ENCODE measurements at places on chromosomes 7 and 10.

DNA sequence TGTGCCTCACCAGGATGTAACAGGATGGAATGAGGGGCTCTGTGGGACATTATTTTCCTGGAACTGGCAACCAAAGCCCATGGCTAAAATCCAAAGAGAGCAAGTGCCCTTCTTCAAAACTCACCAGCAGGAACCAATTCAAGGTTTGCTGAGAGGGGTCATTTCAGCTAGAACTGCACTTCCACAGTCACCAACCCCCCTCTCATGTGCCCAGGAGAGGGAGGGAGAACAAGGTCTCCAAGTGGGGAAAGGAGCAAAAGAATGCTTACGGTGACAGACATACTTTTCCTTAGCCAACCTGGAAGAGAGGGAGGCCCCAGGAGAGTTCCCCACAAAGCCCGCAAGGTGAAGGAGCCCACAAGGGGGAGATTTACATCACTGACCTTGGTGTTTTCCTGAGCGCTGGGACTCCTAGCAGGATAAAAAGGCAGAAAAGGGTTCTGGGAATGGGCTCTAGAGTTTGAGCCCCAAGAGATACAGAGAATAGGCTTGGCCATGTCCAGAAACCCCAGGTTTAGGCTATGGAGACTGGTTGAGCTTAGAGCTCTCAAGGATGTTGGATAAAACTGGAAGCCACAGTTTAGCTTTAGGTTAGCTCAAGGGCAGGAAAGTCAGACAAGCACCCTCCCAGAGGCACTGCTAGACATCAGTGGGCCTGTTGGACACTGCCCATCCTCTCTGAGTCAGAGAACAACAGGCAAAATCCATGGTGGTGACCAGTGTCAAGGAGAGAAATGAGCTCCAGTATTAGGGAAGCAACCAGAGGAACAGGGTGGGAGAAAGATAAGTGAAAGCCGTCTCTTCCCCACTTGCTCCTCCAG lies 63.9 kb upstream of the GHITM start:
- no peak for DNase-seq

- DNase-seq, result no peak
Observed at GRCh38 chr7:45700556-45700955, 126.4 kb downstream of the ADCY1 start.

GRCh38 chr10:76282061-76283025 lies 850.9 kb downstream of the LRMDA start:
- DNase-seq, result no peak

- DNase-seq, result no peak
Observed at GRCh38 chr10:11742779-11743298, 657 bp downstream of the ECHDC3 start.

DNA sequence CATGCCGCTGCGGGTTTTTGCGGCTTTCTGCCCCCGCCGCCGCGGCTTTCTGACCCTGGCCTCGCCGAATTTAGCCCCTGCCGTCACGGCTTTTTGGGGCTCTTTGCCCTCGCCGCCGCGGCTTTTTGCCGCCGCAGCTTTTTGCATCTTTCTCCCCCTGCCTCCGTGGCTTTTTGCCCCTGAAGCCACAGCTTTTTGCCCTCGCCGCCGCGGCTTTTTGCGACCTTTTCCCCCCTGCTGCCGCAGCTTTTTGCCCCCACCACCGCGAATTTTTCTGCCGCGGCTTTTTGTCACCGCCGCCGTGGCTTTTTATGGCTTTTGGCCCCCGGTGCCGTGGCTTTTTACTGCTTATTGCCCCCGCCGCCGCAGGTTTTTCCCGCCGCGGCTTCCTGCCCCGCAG lies 636.5 kb downstream of the ZNF716 start:
- DNase-seq, result no peak

DNA sequence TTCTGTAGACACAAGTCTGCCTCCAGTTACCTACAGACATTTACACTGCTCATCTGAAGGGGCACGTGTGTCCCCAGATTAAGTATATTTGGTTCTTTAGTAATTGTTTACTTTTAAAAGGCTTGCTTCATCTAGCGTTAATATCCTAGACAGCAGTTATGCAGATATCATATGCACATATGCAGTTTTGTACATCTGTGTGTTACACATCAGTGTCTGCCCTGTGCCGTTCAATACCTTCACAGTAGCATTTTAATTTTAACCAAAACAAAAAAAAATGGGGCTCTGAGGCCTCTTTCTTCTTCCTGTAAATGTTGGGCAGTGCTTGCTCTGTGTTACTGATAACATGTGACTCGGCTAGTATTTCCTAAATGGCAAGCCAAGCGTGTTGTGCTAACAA lies 331.4 kb upstream of the MGMT start:
- DNase-seq, result no peak

GRCh38 chr10:62578301-62578700 lies 204.1 kb downstream of the ZNF365 start:
- no peak for DNase-seq

GRCh38 chr10:47361293-47361692 lies 13.1 kb downstream of the RBP3 start:
- peak; percentile 35 for DNase-seq

DNA sequence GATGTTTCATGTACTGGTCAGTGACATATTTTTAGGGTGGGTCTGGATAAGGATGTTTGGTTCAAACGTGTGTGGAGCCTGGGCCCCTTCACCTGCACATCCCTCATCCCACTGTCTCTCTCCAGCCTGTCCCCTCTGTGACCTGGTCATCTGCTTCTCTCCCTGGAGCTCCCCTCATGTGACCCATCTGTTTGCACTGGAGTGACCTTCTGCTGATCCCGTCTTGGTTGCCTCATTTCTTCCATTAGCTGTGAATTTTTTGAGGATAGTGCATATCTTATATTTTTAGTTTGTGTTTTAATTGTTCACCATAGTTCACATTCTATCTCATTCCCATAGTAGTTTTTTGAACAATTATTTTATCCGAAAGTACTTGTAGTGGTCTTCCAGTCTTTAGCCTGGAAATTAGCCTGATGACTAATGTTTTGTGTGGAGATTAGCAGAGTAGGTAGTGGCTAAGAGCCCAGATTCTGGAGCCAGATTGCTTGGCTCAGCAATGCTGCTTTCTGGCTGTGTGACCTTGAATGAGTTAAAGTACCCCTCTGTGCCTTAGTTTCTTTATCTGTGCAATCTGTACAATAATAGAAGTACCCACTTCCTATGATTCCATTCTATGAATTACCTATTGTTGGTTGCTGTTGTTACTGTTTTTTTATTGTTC lies 224.5 kb downstream of the LRMDA start:
- DNase-seq, result no peak

GRCh38 chr7:70714506-70715038 lies 417.4 kb upstream of the GALNT17 start:
- DNase-seq, result no peak

- DNase-seq, result no peak
Observed at GRCh38 chr7:35891004-35891830, 90.4 kb downstream of the SEPTIN7 start.

DNA sequence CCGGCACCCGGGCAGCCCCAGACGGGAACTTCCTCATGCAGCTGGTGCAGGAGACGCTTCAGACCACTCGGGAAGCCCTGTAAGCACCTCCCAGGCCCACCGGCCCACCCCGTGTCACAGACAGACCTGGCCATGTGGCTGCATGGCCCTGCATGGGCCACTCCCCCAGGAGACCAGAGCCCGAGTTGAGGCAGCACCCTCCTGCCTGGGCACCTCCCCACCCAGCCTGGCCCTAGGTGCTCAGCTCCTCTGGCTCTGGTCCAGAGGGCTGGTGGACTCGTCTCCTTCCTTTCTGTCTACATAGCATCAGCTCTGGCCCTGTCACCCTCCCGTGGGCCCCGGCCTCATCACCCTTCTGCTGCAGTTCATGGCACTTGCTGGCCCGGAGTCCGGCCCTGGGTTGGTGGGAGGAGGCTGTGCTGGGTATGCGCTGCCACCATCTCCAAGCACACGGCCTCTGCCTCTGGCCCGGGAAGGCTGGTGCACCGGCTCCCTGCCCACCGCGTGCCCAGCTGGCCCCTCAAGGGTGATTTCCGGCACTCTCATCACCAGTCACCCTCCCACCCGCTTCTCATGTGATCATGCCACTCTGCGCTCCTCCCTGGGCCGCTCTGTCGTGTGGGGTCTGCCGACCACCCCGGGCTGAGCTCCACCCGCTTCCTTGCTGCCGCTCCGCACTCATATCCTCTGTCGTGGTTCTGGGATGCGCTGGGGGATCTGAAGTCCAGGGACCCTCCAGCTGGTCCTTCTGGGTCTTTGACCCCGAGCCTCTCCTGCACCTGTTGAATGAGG lies 53.1 kb upstream of the DPYSL4 start:
- DNase-seq, result no peak

DNA sequence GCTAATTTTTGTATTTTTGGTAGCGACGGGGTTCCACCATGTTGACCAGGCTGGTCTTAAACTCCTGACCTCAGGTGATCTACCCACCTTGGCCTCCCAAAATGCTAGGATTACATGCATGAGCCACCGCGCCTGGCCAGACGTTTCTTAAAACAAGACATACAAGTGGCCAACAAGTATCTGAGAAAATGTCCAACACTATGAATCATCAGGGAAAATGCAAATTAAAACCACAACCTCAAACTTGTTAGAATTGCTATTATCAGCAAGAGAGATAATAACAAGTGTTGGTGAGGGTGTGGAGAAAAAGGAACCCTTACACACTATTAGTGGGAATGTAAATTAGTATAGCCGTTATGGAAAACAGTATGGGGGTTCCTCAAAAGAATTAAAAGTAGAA lies 148.6 kb downstream of the SUGCT start:
- DNase-seq, result no peak

DNA sequence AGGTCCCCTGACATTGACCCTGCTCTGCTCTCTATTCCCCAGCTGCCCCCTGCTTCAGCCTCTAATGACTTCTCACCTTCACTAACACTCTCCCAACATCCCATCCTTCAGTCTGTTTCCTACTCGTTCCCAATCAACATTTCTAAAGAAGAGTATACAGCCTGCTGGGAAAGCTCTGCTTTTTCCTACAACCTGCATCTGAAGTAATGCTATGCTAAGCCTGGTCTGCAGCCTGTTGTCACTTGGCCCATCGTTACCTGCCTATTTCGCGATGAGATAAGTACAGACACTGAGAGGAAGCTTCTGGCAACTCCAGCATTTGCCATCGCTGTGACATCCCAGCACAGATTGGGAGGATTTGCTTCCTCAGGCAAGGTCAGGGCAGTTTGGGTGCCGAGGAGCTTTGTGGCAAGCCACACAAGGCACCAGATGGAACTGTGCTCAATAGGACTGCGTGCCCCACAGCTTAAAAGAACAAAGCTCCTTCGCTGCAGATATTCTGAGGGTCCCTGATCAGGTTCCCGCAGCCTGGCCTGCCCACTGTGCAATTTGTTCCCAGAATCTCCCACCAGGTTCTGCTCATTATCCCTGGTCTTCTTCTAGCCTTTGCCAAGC lies 51.4 kb downstream of the PKD1L1 start:
- no peak for DNase-seq

GRCh38 chr10:44715136-44715535 lies 196.0 kb upstream of the TMEM72 start:
- DNase-seq, result no peak

DNA sequence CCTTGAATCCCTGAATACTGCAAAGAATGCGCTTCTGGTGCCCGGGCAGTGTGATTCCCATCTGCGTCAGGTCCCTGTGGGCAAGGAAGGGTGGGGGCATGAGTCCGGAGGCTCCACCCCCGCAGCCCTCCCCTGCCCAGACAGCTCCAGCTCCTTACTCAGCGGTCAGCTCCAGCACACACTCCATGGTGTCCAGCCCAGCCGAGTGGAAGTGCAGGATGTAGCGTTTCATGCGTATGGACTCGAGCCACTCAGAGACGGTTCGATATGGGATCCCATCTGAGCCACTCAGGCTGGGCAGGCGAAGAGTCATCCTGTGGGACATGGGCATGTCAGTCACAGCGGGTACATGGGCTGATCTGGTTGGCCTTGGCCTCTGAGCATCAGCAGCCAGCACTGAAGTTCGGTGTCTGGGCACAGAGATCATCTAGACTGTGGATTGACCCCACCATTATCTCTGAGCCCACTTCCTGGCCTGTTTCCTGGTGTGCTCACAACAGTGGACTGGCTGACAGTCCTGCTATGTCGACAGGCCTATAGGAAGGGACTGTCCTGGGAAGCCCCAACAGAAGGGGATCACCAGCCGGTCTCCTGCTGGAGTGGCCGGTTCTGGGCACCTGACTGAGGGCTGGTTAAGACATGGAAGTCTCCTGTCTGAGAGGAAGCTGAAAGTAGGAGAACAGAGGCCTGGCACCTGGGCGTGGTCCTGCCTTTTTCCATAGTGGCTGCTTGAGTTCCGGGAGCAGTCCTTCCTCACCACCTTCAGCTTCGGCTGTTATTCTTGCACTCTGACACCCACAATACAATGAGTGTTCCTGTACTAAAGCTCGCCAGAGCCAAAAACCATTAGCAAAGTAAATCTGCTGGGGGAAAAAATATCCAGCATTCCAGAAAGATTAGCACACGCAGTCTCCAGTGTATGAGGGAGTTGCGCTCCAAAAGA lies 10.6 kb downstream of the ZYX start:
- DNase-seq, result no peak

- DNase-seq, result no peak
Observed at GRCh38 chr7:2732959-2733584, 45.1 kb downstream of the AMZ1 start.

DNA sequence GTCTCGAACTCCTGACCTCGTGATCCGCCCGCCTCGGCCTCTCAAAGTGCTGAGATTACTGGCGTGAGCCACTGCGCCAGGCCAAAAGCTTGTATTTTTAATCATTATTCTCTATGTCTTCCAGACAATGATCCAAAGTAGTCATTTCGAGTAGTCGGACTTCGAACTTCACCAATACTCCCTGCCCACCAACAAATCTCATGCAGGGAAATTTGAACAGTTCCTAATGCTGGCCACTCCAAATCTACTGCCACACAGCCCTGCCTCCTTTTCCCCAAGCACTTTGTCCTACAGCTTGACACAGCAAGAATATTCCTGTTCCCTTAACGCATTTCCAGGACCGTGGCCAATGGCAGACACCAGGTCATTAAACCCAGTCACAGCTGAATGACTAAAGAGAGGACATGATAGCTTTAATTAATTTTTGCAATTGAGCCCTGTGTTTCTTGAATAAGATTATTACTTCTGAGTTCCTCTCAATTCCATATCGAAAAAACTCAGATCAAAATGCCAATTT lies 142.3 kb upstream of the NRP1 start:
- DNase-seq, result no peak

- no peak for DNase-seq
Observed at GRCh38 chr7:149171892-149172533, 23.3 kb upstream of the ZNF282 start.

DNA sequence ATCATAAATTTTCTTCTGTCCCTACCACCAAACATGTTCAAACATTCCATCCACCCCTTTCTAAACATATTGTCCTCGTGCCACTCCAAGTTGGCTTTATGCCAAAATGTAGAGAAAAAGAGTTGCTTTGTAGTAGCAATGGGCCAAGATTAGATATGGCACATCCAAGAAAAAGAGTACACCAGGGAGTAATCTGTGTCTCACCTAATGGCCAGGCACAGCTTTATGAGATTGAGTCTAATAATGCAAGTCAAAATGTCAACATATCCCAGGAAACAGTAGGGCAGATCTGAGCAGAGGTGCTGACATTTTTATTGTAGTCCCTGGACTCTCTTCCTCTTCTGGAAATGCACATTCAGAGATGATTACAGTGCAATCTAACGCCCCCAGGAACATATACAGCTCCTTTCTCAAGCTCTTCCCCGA lies 5.7 kb upstream of the OR6V1 start:
- no peak for DNase-seq

- no peak for DNase-seq
Observed at GRCh38 chr10:19816411-19817230, at the start of gene PLXDC2. Gene PLXDC2 (plus strand): TSS chr10:19816432.
